BJ (cell line): ENCODE measurements at places on chromosomes 2 and 18.

- DNase-seq = no peak
Observed at GRCh38 chr2:203586206-203586605, 51.1 kb upstream of the RAPH1 start.

DNA sequence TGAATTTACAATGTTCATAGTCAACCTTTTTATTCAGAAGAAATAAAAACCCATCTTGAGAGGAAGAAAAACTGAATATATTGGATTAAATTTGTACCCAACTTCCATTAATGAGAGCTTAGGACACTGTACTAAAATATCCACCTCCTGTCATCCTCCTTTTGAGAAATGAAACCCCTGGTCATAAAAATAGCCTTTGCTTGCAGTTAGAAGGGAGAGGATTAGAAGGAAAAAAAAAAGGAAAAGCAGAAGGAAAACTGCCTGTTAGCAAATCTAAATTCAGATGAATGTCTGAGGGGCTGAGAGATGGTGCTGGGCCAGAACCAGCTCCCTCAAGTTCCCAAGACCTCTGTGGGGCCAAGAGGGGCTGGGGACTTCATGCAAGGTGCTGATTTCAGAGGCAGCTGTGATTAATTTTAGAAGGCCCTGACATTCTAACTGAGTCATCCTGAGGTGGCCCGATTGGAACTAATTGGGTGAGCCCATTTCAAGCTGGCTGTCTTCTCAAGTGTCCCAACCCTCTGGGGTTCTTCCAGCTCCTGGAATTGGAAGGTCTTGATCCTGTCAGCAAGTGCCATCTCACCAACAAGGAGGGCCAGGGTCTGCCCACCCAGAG lies 38.4 kb upstream of the BIN1 start:
- DNase-seq = no peak

DNA sequence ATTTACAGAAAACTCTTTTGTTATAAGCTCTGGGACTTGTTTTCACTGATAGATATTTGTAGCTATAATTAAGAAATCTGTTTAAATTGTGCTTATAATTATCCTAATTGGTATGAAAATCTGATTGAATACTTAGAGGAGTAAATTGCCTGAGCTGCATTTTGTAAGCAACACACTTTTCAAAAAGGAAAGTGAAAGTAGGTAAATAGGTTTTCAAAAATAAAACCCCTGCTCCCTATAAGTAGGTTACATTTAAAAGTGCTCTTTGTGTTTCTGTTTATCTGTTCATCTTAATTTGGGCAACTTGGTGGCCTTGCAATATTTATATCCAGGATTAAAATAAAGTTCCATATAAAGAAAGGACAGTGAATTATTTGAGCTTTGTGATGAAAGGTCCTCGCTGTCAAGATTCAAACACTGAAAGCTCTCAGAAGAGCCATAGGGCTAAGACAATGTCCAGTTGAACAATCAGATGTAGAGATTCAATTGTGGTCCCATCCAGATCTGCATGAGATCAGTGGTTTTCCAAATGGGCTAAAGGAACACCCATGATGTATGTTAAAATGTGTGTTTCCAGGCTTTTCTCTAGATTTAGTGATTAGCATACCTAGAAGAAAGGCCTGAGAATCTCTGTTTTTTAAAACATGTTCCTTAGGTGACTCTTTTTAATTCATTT lies 371.6 kb downstream of the RPRM start:
- no peak for DNase-seq

DNA sequence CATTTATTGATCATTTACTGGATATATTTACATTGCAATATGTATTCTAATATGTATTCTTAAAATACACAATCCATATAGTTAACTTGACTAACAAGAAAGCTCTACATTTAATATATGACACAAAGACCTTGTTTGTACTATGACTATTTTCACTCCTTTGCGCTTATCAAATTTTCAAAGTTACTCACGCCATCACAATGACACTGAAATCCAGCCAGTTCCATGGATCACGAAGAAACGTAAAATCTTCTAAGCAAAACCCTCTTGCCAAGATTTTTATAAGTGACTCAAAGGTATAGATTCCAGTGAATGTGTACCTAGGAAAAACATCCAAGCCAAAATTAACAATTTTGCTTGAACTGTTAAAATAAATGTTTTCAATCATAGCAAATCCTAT lies 39.6 kb downstream of the SCN3A start:
- DNase-seq = no peak

DNA sequence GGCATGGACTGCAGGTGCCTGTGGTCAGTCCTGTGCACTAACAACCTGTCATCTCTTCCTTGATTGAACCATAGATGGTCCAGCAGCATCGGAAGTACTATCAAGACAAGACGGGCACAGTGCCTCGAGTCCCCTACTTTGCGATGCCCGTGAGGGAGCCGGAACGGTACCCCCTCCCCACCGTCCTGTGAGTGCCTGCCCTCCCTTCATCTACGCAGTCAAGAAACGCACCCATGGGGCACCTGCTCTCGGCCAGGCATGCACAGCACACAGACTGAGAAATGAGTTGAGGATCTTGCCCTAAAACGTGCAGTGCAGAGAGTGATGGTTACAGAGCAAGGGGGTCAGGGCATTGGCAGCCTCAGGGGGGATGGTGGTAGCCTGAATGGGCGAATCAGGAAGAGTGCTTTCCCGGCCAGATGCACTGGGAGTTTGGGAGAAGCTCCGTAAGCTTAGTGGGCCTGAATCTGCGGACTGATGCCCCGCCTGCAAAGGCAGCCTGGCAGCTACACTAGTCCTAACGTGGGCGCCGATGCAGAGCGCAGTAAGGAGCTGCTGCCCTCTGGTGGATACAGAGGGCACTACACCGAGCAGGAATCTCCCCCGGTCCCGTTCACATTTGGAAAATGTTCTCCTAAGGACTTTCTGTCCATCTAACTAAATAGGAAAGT lies 63.6 kb downstream of the CIB4 start:
- DNase-seq = no peak

DNA sequence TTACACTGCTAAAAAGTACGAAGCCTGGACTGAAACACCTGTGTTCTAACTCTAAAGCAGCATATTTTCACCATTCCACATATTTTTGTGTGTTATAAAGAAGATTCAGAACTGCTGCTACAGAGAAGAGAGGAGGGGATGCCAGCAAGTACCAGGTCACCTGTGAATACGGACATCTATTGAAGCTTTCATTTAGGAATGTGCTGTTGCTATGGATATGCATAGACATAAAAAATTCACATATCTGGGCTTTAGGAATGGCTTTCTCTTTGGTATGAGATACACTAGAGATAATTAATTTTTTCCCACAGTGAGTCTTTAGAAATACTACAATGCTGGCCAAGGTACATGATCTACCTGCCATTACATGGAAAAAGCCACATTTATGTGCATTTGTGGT lies 238.5 kb downstream of the WDR7 start:
- no peak for DNase-seq

DNA sequence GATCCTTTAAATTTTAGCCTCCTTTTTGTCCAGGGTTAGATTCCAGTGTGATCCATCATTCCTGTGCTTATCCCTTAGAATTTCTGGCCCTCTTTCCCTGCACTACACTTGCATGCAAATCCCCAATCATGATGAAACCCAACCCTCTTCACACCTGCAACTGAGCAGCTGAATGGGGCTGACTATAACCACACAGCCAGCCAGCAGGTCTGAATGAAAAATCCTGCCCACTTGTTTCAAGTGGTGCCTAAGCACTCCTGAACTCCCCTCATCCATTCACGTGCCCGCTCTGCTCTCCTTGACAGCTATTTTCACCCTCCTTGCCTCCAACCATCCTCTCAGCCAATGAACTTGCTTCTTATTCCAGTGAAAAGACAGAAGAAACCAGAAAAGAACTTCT lies 80.5 kb upstream of the AFF3 start:
- no peak for DNase-seq

DNA sequence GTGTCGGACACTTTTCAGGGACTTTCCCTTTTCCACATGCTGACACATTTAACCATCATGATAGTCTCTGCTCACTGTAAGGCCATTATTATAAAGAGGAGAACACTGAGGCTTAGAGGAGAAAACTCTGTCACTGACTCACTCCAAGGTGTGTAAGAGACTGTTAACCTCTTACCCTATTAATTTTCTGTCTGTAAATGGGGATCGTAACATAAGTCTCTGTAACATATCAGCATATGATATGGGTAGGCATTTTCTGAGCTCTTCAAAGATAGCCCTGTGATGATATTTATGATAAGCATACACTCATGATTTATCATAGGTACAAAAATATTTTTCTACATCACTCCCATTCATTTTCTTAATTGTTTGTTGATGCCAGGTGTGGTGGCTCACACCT lies 36.4 kb downstream of the TMEM182 start:
- no peak for DNase-seq

DNA sequence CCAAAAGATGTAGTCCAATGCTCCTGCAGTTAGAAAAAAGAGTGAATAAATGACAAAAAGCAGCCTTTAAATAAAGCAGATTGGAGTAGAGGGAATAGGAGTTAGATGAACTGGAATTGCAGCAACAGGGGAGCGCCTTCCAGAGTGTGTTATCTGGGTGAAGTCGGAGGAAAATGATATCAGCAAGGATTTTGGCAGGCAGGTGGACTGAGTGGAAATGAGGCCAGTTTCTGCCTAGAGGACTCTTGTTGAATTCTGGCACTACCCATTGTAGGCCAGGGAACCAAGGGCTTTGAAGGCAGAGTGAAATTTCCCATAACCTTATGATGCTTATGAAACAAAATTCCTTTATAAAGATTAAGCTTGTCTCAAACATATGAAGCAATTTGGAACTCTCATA lies 59.8 kb downstream of the AKAIN1 start:
- DNase-seq = no peak

- DNase-seq = no peak
Observed at GRCh38 chr2:63444565-63445288, 143.6 kb downstream of the WDPCP start.

DNA sequence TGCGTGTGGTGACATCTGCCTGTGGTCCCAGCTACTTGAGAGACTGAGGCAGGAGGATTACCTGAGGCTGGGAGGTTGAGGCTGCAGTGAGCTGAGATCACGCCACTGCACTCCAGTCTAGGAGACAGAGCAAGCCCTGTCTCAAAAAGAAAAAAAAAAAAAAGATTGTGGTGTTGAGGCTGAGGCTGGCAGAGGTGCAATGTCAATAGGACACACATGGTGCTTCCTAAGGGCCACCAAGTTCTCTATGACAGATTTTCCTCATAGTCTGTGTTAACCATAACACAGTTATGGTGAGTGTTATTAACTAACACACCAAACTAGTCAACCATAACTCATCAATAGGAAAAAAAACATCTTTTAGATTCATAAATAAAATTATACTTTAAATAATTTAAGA lies 494.4 kb downstream of the TMX3 start:
- DNase-seq = no peak

DNA sequence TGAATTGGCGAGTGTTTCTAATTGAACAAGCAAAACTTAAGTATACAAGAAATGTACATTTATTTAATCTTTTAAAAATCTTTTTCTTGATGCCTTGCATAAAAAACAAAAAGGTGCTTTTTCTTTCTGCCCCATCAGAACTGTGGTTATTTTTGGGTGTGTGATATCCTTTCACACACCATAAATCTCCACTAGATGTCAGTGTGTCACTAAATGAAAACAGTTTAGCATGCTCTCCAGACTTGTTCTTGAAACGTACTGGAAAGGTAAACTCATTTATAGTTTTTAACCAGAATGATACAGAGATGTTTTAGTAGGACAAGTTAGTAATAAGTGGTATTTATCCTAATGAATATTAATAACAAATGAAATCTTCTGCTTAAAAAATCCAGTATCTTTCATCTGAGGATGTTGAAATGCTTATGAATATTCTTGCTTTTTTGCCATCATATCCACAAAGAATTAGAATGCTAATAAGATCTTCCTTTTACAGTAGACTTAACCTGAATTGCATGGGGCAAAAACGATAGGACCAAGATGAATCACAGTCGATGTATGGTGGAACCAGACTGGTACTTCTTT lies 96.8 kb downstream of the UBE2E3 start:
- DNase-seq = no peak

DNA sequence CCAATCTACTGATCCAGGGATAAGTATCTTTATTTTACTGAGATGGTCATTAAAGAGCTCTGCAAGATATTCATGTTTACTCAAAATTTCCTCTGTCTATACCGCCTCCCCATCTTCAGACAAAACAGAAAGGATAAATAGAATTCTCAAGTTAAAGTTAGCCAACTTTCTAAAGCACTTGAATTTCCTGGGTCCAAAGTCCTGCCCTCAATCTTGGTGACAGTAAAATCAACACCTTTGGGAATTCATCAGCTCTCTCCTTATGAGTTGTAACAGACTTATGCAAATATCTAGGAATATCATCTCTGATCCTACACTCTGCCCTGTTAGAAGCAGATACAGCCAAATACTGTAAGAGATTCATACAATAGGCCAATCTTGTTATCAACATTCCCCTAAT lies 122.5 kb upstream of the HAAO start:
- no peak for DNase-seq

DNA sequence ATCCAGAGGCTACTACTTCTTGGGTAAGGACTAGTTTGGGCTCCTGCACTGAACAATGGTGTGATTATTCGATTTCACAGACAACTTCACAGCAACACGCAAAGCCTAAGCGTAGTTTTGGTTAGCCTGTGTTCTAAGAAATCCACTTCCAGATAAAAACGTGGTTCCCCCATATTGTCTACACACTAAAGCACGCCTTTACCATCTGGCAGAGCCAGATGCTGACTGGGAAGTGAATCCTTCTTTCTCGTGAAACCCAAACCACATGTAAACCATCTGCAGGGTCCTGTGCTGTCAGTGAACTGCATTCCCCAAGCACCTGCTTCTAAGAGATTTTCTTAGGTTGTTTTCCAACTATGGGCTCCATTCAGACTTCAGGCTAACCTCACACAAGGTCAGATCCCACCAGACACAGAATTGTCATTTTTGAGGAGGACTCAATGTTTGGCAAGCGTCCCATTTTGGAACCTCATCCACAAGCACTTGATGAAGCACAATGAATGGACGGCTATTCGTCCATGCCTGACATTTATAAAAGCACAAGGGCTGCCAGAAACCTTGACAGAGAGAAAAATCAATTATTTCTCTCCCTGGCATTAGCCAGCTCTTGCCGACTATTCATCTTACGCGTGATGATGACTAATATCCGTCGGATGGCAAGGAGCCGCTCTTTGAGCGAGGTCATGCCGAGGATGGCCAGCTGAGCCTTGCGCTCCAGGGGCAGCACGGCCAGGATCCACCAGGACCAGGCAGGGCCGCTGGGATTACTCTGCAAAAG lies 38.4 kb downstream of the LONRF2 start:
- DNase-seq = no peak

- DNase-seq = no peak
Observed at GRCh38 chr2:210611466-210611865, 55.1 kb downstream of the CPS1 start.
